ENCODE measurements at places on chromosomes 7 and 10.

- DNase-seq: no peak
These were observed 30.2 kb downstream of the TAS2R16 start for GRCh38 chr7:122965306-122965705.

- DNase-seq: no peak
These were observed 75.5 kb downstream of the MACC1 start for GRCh38 chr7:20141666-20142065.

DNA sequence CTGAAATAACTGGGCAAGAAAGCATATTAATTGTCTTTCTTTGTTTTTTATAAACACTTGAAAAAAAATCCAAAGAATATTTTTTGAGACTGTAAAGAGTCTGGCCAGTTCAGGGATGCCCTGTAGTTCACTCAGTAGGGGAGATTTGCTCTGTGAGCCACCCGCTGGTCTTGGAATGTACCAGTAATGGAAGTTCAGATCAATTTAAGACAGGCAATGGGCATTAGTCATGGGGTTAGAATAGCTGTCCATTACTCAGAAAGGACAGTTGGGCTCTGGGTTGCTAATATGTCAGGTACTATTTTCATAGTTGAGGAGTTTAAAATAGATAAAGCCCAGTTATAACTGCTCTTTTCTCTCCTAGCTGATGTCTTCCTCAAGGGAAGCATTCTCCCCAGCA, 38.7 kb downstream of the A1CF start:
- no peak for DNase-seq

DNA sequence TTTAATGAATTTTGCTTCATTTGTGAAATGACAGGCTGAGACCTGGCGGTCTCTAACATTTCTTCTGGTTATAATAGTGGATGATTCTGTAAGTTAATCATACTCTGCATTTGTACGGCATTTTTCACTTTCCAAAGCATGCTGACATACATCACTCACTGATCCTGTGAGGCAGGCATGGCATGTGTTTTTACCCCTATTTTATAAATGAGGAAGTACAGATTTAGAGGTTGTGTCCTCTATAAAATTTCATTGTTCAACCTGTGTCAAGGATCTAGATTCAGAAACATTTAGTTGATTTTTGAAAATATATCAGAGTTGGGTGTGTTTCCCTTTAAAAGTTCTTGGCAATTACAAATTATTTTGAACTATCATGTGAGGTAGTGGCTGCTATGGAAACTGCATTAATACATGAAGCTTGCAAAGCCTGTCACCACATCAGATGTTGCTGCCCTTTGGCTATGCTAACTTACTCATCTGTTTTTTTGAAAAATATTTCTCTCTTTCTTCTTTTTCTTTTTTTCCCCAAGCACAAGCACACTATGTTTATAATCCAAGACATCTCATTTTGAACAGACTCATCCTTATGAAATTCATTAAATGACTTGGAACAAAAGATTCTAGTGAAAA, 172.7 kb downstream of the GNAI1 start:
- no peak for DNase-seq

- no peak for DNase-seq
These were observed 38.5 kb downstream of the MCMBP start for GRCh38 chr10:119834188-119834587.

GRCh38 chr7:142371586-142372377, 113.9 kb upstream of the PRSS58 start:
- DNase-seq: no peak

DNA sequence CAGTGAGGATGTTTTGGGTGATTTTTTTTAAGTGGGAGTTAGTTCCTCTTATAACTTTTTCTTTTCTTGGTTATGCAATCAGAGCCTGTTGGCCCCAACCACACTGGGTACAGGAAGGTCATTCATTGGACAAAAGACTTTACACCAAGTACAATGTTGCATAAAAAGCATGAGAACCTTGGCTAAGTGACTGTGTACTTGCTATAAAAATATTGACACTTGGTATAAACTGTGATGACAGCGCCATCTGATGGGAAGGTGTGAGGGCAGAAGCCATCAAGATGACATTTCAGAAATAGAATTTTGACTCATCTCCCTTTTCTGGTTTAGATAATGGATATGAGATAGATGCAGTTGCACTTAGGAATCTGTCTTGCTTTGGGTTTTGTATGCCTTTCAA, 126.4 kb upstream of the CCDC6 start:
- DNase-seq: no peak

- DNase-seq: no peak
These were observed 77.1 kb downstream of the MPLKIP start for GRCh38 chr7:40057292-40057691.

- DNase-seq: no peak
These were observed 188.6 kb downstream of the STK31 start for GRCh38 chr7:23898619-23899018.

GRCh38 chr7:148697256-148698006, 1.3 kb upstream of the CUL1 start:
- DNase-seq: no peak

DNA sequence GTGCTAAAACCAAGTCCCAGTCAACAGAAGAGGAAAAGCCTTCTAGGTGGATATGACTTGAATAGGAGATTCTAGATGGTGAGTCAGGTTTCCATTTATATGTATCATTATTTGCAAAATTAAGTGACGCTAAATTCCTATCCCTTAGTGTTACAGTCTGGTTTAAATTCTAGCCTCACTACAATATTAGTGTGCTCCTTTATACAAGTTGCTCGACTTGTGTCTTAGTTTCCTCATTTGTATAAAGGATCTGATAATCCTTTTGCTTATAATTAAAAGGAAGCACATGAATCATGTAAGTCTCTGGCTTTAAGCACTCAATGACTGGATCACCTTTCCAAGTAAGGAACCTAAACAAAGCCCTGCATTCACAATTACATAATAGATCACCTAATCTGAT, 105.7 kb downstream of the SVOPL start:
- DNase-seq: no peak

DNA sequence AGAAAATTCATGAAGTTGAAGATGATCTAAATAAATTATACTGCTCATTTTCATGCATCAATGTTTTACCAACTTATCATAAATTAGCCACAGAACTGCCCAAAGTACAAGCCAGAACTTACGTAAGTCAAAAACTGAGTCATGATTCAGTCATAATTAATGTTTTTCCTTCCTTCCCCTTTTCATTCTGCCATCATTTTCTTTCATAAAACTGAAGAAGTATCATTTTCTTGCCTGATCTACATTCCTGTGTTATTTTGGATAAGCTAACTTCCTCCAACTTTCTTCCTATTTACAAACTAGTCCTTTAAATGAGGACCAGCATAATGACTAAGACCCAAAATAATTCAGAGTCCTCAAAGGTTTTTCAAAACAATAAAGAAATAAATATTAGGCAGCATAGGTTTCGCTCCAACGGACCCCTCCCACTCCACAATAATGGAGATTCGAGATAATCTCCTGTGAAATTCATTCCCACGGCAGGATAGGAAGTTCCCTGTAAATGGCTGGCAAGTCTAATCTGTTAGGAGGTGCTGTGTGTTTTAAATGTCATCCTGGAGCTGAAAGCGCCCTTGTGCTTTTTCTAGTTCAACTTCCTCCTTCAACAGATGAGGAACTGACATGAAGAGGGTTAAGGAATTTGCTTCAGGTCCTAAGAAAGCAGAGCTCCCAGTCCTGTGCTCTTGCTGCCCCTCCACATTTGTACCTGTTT, 218.9 kb downstream of the DOCK4 start:
- no peak for DNase-seq

GRCh38 chr7:7251742-7252141, 69.4 kb downstream of the C1GALT1 start:
- DNase-seq: no peak

- no peak for DNase-seq
These were observed at the start of gene SLC16A9 for GRCh38 chr10:59709395-59710125. SLC16A9 (minus strand) TSS chr10:59709850; CDS start chr10:59684291, 25,559 bp downstream.

- DNase-seq: no peak
These were observed 1.2 kb upstream of the INPP5A start for GRCh38 chr10:132536241-132536876.

- DNase-seq: no peak
These were observed 65.0 kb downstream of the RBM33 start for GRCh38 chr7:155709453-155709852.

DNA sequence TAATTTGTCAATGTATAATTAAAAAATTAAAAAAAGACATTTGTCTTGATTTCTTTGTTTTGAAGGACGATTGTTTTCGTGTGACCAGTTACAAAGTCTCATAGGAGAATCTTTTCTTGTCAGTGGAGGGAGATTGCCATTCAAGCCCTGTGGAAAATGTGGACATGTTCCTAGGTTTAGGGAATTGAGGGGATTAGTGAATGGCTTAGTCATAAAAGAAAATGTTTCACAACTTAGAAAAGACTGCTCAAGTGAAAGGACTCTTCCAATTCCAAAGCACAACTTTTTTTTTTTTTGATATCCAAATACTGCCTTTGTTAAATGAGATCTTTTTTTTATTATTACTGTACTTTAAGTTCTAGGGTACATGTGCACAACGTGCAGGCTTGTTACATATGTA, 140.7 kb upstream of the HABP2 start:
- no peak for DNase-seq

- no peak for DNase-seq
These were observed 4.1 kb upstream of the MMD2 start for GRCh38 chr7:4962872-4963775.

DNA sequence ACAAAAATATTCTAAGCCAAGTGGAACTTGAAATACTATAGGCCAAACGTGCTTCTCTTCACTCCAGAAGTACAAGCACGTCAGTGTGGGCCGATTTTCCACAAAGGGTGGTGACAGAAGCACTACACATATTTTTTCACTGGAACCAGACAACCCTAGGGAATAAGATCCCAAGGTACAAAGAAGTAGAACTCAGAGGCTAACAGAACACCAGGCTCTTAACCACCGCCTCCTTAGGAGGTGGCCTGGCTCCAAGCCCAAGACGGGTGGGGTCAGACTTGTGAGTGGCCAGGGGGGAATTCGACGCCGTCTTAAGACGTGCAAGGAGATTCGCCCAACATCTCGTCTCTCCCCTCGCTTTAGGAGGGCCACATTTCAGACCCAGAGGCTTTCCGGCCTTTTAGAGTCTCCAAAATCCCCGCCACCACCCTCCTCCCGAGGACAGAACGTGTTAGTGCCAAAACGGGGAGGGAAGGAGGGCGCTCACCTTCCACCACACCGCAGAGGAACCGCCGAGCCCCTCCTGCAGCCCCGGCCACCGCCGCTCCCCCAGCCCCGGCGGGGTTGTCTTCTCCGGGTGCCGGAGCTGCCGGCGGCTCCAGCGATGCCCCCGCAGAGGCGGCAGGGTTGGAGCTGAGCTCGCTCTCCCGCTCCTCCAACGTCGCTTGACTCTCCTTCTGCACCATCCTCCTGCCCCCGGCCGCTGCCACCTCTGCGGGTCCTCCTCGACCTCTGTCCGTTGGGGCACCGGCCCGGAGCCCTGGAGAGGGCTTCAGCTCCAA, 716 bp downstream of the OGA start:
- no peak for DNase-seq

GRCh38 chr10:86411281-86411841, 44.8 kb upstream of the GRID1 start:
- no peak for DNase-seq

GRCh38 chr10:17406036-17406834, 48.2 kb downstream of the ST8SIA6 start:
- DNase-seq: no peak

GRCh38 chr10:19316204-19316870, 267.7 kb downstream of the MALRD1 start:
- no peak for DNase-seq

GRCh38 chr7:44060091-44060947, 5.0 kb downstream of the PGAM2 start:
- no peak for DNase-seq

DNA sequence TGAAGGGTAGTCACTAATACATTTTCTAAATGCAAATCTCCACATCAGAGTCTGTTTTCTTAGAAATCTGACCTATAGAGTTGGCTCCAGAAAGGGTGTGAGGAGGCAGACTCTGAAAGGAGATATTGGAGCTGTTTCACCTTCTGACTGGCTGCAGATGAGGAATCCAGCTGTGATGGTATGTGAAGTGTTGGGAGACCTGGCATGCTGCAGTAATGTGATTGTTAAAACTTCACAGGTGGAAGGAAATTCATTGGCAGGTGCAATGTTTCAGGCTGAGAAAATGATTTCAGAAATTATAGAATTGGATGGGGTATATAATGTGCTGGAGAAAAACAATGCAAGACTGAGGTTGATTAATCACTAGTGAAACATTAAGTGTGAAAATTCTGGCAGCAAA, 1134.0 kb upstream of the LRRN3 start:
- DNase-seq: peak; percentile 42

DNA sequence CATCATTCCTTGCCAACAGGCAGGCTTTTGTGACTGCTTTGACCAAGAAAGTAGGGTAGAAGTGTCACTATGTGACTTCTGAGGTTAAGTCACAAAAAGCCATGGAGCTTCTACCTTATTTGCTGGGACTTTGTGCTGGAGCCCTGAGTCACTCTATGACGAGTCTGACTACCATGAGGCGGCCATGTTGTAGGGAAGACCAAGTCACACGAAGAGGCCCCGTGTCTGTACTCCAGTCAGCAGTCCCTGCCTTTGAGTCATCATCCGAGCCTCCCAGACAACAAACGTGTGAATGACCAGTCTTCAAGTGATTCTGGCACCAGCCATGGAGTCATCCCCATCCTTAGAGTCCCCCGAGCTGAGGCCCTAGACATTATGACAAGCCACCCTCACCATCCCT, 3.5 kb upstream of the MYL10 start:
- no peak for DNase-seq

DNA sequence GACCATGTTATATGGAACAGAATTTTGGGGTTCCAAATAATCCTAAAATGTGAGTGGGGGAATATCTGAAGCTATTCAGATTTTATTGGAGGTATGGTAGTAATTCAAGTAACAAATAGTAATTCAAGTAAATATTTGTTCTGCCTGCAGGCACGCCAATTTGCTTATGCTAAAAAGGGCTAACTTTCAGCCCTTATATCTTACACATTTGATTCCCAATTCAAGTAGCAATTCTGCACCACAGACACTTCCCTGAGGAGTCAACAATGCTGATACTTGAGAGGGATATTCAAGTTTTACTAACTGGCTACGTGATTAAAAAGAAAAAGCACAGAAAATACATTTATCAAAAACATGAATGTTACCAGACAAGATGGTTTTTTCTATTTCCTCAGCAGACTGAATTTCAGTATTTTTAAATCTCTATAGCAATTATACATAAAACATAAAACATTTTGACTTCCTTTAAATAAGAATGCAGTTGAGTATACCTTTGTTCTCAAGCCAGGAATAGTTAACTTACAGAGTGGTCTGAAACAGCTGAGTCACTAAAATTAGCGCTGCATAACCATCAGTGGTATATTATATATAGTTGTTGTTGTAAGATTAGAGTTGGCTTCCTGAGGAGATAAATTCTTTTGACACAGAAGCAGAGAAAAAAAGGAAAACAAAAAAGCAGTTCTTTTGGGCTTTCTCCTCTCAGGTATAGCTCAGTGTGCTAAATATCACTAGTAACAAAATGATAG, 33.9 kb downstream of the MTPN start:
- no peak for DNase-seq

GRCh38 chr10:22246680-22247391, 29.0 kb upstream of the EBLN1 start:
- DNase-seq: no peak

GRCh38 chr10:7861509-7862120, 43.3 kb downstream of the TAF3 start:
- no peak for DNase-seq
